Skin of body (tissue), 3 donors: ENCODE measurements at places on chromosomes 5 and 9. TPM values are rescaled to one million over a fixed set of nuclear protein-coding genes. Genes with fewer than 3 reads are reported as not detected.
A peak's percentile ranks its signal among the peaks of the same experiment; 100 is the strongest.

The PDE6A gene
- total RNA-seq = not detected

The BTNL8 gene
- 0.49 TPM for total RNA-seq

DNA sequence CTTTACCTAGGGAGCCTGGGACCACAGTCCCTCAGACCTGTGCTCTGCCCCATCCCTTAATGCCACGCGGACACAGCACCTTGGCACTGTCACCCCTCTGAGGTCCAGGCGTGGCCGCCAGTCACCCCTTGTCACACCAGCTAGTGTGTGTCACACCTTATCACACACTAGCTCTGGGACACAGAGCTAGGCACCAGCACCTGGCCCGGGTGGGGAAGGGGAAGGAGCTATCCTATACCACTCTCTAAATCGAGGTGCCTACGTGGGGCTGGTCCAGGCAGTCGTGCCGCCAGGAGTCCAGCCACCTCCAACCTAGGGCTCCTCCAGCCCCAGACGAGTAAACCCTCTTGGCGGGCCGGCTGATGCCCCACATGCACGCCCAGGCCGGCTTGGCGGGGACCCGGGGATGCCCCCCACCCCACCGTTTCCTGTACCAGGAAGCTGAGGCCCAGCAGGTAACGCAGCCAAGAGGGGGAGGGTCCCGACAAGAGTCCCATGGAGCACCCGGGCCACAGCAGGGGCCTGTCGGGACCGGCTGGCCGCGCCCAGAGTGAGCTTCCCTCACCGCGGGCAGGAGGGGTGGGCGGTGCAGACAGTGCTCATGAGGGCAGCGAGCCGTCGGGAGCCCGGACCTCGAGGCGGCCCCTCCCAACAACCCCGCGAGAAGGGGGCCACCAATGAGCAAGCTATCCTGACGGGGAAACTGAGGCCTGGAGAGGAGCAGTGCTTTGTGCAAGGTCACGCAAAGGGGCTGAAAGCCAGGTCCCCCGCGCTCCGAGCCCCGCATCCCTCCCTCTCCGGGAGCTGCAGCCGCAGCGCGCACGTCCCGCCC is 550 bp downstream of the CORO2A start:
- DNase-seq = no peak

GRCh38 chr9:123364241-123364824 is 8.3 kb downstream of the CRB2 start:
- DNase-seq = no peak

DNA sequence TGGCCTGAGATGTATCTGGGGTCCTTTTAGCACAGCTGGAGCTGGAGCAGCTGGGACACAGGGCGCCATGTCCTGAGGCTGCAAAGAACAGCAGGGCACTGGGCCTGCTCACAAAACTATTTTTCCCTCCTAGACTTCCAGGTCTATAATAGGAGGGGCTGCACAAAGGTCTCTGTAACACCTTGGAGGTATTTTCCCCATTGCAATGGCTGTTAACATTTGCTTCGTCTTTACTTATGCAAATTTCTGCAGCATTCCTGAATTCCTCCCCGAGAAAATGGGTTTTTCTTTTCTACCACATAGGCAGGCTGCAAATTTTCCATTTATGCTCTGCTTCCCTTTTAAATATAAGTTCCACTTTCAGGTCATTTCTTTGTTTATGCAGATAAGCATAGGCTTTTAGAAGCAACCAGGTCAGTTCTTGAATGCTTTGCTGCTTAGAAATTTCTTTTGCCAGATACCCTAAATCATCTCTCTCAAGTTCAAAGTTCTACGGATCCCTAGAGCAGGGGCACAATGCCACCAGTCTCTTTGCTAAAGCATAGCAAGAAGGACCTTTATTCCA is 130.8 kb downstream of the PCSK1 start:
- no peak for DNase-seq

DNA sequence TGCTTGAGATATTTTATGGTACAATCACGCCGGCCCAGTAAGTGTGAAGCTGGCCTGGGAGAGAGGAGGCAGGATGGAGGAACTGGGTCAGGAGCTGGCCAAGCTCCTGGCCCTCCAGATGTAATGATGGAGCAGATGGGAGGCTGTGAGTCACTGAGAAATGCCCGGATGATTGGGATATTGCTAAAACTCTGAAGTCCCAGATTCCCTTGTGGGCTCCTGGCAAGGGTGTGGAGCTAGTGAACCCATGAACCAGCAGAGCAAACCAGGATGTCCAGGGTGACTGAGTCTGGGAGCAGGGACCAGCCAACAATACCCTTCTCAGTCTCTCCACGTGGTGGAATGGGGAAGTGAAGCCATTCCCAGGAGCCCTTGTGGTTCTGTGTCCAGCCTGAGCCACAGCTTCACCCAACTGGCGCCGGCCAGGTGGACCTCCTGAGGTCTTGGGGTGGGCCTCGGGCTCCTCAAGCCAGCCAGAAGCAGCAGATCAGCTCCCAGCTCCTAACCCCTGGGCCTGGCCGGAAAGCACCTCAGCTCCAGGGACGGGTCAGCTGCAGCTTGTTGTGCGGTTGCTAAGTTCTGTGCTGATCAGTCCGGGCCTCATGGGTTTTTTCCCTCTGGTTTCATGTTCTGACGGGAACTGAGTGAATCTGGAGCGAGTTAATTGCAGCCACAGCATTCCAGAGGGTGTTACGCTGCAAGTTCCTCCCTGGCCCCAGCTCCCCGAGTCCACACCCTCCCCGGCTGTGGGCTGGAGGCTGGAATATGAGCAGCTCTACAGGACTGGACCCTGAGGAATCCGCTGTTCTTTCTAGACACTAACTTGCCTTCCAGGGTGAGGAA is 37.6 kb downstream of the DUSP1 start:
- DNase-seq = peak; percentile 98
